ENCODE measurements at places on chromosomes 6 and 20.

GRCh38 chr20:20505554-20505953, 137.7 kb downstream of the INSM1 start:
- DNase-seq, result no peak

- no peak for DNase-seq
Measured at GRCh38 chr6:33914645-33915044, 110.8 kb upstream of the MLN start.

- no peak for DNase-seq
Measured at GRCh38 chr20:2800521-2801285, at the start of gene CPXM1. Gene CPXM1, minus strand, starts transcription at chr20:2800627. Its CDS starts 55 bp downstream, at chr20:2800572.

DNA sequence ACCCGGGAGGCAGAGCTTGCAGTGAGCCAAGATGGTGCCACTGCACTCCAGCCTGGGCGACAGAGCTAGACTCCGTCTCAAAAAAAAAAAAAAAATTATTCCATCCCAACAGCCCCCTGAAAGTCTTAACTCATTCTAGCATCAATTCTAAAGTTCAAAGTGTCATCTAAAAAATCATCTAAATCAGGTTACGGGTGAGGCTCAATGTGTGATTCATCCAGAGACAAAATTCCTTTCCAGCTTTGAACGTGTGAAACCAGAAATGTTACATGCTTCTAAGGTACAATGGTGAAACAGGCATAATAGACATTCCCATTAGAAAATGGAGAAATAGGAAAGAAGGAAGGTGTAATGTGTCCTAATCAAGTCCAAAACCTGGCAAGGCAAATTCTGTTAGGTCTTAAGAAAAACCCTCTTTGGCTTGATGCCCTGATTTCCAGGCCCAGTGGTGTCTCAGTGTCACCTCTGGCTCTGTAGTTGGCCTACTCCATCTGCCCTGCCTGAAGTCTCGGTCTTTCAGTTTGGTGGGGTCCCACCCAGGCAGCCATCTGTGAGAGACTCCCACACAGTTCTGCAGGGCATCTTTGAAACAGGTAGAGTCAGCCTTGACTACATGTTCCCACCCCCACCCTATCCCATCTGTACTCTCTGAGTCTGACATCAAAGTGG, 43.5 kb downstream of the HFE start:
- DNase-seq, result no peak

- no peak for DNase-seq
Measured at GRCh38 chr6:158053377-158054313, 72.0 kb downstream of the SYNJ2 start.

GRCh38 chr20:6979621-6980020, 212.1 kb downstream of the BMP2 start:
- DNase-seq, result no peak

DNA sequence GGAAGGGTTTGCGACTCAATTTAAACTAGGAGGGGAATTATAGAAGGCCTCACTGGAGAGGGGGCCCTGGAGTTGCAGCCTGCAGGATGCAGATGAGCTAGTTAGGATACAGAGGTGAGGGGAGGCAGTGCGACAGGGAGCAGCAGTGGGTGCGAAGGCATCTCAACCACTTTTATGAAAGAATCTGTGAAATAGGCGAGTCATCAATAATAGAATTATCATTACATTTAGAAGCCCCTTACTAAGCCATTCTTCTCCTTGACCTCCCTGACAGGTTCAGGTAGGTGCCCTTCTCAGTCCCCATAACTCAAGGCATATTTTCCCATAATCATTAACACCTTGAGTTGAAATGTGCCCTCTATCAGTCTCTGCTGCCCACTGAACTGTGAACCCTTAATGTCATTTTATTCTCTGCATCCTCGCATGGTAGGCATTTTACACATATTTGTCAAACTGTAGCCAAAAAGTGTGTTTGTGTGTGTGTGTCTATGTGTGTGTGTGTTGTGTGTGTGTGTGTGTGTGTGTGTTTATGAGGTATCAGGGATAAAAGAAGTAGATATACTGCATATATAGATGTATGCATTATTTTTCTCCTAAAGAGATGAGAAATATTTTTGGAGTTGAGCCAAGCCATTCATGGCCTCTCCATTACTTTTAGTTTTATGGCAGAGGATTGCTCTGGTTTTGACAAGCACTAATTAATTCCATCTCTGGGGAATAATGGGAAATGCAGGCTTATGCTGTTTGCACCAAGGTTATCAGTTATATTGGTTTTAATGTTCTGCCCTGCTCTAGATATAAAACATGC, 898.8 kb downstream of the KIF16B start:
- no peak for DNase-seq

DNA sequence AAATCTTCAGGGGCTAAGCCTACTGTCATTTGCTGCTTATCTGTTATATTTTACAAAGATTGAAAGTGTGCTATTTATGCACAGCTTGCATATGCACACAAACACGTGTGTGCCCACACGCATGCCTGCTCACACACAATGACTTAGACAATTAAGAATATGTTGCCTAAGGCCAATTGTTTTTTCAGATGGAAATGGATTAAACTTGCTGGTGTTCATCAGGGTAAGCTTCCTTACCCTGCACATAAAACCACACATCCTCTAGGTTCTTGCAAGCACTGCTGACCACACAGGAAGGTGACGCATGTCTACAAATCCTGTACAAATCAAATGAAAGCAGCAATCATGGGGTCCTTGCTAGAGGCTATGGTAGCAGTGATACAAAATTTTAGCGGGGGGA, 58.4 kb downstream of the GJA10 start:
- no peak for DNase-seq

- DNase-seq, result no peak
Measured at GRCh38 chr6:134240665-134241431, 77.1 kb downstream of the SGK1 start.

GRCh38 chr6:90803956-90804355, 217.1 kb upstream of the MAP3K7 start:
- no peak for DNase-seq

GRCh38 chr6:2979819-2980464, 8.6 kb upstream of the SERPINB6 start:
- DNase-seq, result no peak

DNA sequence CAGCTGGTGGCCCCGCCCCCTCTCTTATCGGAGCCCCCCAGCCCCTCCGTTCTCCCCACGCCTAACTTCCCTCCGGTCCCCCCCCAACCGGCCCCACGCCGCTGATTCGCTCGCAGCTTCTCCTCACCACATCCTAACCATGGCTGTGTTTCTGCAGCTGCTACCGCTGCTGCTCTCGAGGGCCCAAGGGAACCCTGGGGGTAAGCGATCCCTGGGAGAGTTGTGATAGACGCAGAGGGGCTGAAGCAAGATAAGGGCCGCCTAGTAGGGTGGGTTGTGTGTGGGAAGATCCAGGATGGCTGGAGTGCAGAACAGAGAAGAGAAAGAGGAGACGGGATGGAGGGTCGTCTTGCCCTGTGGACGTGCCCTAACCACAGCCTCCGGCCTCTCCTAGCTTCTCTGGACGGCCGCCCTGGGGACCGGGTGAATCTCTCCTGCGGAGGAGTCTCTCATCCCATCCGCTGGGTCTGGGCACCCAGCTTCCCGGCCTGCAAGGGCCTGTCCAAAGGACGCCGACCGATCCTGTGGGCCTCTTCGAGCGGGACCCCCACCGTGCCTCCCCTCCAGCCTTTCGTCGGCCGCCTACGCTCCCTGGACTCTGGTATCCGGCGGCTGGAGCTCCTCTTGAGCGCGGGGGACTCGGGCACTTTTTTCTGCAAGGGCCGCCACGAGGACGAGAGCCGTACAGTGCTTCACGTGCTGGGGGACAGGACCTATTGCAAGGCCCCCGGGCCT, at the start of gene MPIG6B:
MPIG6B (plus strand) TSS at position 129 of the 735 bp plus-strand sequence; CDS start at position 140, 11 bp downstream.
- no peak for DNase-seq

- DNase-seq, result no peak
Measured at GRCh38 chr6:37182736-37183590, 13.0 kb downstream of the PIM1 start.

DNA sequence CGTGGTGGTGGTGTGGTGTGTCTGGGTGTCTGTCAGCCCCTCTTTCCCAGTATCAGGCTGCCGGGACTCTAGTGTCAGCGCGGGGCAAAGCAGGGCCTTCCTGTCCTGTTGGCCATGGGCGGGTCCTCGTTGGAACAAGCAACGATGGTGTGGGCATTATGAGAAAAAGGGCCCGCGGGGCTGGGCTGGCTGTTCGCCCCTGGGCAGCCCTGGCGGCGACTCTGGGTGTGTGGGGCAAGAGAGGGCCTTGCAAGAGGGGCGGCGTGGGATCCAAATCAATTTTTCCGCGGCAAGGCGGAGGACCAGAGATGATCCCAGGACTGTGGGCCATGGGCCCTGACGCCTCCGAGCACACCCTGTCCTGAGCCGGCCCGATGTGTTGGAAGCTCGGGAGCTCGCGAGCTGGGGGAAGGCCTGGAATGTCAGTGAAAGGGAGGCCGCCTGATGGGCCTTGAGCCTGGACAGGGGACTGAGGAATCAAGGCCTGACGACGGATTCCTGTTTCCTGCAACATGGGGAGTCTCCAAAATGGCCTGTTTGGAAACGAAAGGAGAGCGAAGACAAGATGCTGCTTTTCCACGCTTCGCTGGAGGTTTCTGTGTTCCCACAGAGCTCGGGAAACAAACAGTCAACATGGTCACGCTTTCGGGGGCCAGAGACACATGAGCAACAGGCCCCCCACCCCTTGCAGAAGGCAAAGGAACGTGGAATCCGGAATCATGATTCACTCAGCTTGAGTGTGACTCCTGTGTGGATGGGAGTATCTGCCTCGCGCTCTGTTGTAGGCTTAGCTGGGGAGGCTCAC, 364.7 kb upstream of the DEFB115 start:
- DNase-seq, result no peak

DNA sequence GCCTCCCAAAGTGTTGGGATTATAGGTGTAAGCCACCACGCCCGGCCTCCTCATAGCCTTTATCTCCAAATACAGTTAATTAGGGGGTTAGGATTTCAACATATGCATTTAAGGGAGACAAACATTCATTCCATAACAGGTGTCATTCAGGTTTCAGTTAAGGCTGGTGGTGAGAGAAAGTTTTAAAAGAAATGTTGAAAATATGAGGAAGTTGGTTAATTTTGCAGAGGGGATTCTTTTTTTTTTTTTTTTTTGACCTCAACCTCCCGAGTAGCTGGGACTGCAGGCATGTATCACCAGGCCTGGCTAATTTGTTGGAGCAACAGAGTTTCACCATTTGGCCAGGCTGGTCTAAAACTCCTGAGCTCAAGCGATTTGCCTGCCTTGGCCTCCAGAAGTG, 12.5 kb upstream of the EBF4 start:
- DNase-seq, result no peak

DNA sequence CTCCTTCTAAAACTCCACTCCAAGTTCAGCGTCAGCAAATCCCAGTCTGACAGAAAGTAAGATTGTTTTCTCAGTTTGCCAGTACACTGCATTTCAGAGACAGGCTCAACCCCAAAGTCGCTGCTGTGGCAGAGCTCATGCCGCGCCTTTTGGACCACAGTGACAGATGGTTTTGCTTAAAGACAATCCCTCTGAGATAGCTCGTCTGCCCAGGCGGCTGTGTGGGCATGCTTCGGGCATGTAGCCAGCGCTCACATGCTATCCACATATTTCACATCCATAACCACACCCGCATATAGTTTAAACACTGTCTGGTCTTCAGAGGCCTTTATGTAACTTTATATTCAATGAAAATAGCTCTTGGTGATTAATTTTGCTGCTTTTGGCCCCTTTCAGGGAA, 14.7 kb upstream of the PXDC1 start:
- no peak for DNase-seq

DNA sequence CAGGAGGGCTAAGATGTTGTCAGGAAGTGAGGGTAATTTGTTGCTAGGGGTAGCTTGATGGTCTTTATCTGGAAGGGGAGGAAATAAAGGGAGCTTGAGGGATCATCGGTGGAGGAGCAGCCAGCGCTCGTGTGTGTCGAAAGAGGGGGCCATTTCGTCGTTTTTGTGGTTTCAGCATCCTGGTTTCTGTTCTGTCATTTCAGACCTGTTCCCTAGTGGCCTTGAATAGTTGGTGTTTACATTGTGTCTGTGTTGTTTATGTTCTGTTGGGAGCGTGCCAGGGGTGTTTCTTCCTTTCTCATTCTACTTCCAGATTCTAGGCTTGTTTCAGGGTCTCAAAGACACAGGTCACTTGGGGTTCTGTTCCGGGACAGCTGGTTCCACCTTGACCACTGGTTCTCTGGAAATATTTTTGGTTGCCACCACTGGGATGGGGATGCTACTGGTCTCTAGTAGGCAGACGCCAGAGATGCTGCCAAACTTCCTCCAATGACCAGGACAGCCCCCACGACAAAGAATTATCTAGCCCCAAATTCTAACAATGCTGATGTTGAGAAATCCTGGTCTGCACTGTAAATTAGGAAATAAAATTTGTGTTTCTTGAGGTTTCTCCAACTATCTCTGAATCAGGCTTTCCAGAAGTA, 113.9 kb upstream of the NAA20 start:
- no peak for DNase-seq

- peak; percentile 62 for DNase-seq
Measured at GRCh38 chr20:32091888-32092346, 17.6 kb upstream of the TM9SF4 start.

DNA sequence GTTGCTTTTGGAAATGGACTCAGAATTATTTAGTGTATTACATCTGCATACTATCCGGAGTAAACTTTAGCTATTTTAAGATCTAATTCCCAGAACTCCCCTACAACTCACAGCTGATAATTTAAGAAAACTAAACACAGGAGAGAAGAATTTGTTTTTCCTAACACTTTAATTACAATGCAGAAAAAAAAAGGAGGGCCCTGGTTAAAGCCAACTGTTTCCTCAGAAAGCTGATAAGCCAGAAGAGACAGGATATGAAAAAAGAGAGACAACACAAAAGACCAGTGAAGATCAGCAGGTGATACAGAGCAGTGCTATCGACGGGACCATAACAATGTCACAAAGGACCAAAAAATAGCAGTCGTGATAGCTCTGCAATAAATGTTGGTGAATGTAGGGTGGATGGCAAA, 5.8 kb downstream of the IFNGR1 start:
- no peak for DNase-seq

DNA sequence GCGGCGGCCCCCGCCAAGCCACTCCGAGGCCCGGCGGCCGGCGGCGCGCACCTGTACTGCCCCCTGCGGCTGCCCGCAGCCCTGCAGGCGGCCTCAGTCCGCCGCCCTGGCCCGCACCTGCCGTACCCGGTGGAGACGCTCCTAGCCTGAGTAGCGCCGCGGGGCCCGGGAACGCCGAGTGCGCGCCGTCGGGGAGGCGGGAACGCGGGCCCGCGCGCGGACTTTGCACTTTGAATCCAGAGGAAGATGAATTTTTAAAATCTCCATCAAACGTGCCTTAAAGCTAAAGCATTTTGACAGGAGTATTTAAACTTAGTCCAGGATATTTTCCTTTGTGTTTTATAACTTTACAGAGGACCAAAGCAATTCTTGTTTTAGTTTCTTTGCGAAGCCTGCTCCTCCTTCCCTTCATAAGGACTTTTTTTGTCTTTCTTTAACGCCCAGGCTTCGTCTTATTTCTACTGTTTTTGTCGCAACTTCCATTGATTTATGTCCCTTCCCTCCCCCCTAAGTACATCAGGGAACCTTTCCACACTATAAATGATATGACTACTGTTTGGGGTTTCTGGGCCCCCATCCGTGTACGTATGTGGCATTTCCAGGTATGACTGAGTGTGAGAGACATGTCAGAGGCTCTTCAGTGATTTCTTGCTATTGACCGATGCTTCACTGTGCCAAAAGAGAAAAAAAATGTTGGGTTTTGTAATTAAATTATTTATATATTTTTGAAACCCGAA, 2.0 kb downstream of the FOXQ1 start:
- DNase-seq, result no peak

GRCh38 chr6:157638779-157639178, 184.3 kb upstream of the SNX9 start:
- DNase-seq, result no peak
